Hepatic stellate cell (primary cell): ENCODE measurements at places on chromosomes 4 and X.

- no peak for DNase-seq
Observed at GRCh38 chr4:77911091-77911490, 48.5 kb downstream of the MRPL1 start.

DNA sequence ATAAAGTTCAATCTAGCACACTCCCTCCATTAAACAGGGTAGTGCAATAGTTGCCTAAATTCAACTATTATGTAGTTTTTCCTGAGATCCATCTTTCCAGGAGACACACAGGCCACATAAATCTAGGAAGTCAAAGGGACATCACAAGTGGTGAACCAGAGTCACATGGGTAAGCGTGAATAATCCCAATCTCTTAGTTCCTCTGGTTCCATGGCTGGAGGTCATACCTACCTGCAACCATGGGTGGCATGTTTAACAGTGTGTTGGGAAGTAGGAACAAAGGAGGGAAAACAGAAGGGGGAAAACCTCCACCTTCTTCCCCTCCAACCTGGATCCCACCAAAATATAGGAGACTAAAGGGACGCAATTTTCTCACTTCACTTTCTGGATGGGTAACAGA lies 2651.6 kb downstream of the ARAP2 start:
- no peak for DNase-seq

DNA sequence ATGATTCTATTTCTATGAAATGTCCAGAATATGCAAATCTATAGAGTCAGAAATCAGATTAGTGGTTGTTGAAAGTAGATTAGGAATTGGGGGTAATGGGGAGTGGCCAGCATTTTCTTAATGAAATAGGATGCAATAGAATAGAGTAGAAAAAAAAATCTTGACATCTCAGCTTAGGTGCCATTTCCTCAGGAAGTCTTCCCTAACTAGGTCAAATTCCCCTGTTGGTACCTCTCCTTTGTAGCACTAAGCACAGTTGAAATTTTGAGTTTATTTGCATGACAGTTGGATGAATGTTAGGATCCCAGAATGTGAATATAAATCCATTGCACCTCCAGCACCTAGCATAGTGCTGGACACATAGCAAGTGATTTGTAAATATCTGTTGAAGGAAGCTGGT lies 30.0 kb upstream of the PDK3 start:
- DNase-seq: no peak

GRCh38 chr4:139902321-139903320 lies 237.0 kb downstream of the MGST2 start:
- no peak for DNase-seq

DNA sequence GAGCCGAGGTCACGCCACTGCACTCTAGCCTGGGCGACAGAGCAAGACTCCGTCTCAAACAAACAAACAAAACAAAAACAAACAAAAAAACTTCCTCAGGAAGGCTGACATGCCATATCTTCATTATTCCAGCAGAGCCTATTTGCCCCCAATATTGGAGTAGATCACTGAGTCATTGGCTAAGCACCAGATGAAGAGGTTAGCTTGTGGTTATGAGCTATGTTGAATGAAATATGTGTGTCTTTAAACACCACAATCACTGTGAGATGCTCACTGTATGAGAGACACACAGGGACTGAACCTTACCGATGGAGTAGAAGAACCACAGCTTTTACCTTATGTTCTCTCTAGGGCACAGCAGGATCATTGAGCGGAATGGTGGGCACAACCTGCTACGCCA lies 122.1 kb upstream of the EOLA2 start:
- peak; percentile 9 for DNase-seq

GRCh38 chr4:76058302-76058701 lies 16.2 kb upstream of the ART3 start:
- no peak for DNase-seq

DNA sequence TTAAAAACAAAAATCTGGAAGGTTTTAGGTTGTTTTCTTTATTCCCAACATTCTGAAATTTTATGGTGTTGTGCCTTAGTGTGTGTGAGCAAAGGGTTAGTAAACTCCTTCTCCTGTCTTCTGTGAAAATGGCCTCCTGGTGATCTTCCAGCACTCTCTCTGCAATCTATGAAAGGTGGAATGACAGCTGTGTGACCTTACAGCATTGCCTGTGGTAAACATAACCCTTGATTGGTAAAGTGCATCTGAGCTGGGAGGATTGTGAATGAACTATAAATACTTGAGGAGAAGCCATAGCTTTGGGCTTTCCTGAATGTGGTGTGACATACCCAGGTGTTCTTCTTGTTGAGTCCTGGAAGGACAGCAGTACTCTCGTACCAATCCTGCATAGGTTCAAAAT lies 10.0 kb downstream of the ART3 start:
- no peak for DNase-seq

- no peak for DNase-seq
Observed at GRCh38 chrX:55213381-55213780, 6.8 kb upstream of the PAGE5 start.

GRCh38 chr4:123312951-123313592 lies 83.5 kb upstream of the SPRY1 start:
- no peak for DNase-seq

DNA sequence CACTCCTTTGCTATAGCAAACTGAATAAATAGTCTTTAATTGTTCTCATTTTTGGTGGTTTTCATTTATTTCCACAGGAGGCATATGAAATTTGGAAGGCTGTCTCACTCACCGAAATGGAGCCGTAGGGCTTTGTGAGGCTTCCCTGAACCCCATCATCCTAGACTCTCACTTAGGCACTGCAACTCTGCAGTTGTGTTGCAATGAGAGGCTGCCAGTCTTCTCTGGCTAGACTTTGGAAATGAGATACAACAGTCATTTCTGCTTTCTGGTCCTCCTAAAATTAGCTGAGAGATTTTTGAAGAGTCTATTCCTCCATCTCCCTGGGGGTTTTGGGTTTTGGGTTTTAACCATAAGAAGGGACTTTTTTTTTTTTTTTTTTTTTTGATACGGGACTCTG lies 146.5 kb downstream of the SH3BGRL start:
- no peak for DNase-seq

- no peak for DNase-seq
Observed at GRCh38 chr4:7500404-7500803, 65.7 kb upstream of the PSAPL1 start.

DNA sequence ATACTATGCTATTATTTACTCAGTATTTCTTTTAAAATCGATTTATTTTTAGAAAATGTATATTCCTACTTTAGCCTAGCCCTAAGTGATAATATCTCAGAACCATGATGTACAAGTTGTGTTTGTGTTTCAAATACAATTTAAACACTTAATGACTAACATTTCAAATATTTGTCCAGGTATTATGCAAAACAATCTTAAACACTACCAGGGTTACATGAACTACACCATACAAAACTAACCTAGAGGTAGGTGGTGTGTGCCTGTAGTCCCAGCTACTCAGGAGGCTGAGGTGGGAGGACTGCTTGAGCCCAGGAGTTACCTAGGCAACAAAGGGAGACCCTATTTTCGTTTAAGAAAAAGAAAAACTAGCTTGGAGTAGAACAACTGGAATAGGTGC lies 83.0 kb upstream of the TMEM33 start:
- DNase-seq: no peak

DNA sequence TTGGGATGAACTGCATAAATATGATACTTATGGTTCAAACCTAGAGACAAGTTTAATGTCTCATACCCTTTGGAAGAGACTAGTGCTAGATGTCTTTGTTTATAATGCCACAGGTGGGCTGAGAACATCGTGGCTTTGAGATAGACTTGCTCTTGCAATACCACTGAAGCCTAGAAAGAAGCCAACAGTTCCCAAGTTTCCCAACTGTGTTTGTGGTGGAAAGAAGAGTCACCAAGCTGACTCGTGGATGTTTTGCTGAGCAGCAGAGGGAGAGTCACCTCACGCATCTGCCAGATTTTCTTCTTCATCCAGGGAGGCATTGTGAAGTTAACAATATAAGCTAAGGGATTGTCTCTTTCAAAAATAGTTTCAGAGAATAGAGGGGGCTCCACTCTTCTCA lies 1076.2 kb downstream of the C4orf33 start:
- DNase-seq: no peak

GRCh38 chrX:46912098-46912602 lies at the start of gene JADE3:
TSS of gene JADE3 (plus strand) at chrX:46912421. CDS start at chrX:46984895, 72,474 bp downstream.
- peak; percentile 61 for DNase-seq

GRCh38 chrX:23317799-23318724 lies 16.6 kb upstream of the PTCHD1 start:
- peak; percentile 21 for DNase-seq

DNA sequence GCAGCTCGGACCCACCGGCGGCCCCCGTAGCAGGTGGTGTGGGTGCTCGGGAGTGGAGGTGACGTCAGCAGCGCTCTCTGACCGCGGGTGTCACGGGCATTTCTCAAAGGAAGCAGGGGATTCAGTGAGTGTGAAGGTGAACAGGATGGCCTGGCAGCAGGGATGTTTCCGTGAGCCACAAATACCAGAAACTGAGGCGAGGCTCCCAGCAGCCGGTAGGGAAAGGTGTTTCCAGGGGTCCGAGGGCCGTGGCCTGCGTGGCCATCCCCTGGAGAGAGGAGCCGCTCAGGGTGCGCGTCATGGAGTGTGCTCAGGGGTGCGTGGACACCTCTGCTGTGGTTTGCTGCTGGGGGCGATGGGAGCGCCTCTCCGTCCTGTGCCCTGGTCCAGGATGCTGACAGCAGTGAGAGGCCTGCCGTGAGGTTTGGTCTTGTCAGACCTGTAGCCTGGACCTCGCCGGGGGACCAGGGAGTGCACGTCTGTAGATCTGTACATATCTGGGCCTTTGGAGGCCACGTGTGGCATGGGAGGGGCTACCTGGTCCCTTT lies 10.2 kb upstream of the HGFAC start:
- DNase-seq: no peak

DNA sequence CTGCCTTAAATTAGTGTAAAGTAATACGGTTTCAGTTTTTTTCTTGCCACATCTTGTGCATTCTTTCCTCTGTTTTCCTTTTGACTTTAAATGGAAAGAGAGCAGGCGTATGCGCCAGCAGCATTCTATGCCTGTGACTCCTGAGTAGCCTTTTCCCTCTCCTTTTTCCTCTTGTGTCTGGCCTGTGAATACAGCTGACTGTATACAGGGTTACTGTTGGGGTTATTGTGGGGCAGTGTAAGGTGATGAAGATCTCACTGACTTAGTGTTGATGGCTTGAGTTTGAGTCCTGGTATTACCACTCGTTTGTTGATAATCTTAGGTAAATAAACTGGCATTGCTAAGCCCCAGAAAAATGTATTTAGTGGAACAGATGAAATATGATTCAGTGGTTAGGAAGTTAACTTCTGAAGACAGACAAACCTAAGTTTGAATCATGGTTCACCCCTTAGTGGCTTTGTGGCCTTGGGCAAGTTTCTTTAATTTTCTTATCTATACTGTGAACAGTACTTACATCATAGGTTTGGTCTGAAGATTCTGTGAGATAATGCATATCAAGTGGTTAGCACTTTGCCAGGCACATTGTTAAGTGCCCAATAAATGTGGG lies 105.1 kb downstream of the FNIP2 start:
- peak; percentile 55 for DNase-seq

DNA sequence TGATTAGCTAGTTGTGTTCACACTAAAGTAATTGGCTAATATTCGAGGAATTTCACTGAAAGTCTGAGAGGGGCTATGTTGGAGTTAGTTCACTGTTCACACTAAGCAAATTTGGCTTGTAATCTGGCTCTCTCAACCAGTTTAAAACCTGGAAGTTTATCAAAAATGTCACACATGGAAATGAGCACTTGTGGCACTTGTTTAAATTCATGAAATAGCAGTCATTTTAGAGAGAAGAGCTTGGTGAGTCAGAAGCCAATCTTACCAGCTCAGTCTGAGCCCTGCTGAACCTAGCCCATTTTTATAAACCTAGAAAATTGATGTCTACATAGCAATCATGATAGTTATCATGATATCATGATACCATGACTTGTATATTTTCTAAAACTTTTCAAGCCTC lies 90.7 kb upstream of the JADE1 start:
- DNase-seq: peak; percentile 25

GRCh38 chrX:133604801-133605200 lies 189.5 kb upstream of the GPC4 start:
- DNase-seq: no peak

GRCh38 chr4:41124916-41125548 lies 89.3 kb downstream of the APBB2 start:
- DNase-seq: peak; percentile 17

GRCh38 chr4:76210452-76210851 lies 3.2 kb downstream of the SCARB2 start:
- DNase-seq: no peak

DNA sequence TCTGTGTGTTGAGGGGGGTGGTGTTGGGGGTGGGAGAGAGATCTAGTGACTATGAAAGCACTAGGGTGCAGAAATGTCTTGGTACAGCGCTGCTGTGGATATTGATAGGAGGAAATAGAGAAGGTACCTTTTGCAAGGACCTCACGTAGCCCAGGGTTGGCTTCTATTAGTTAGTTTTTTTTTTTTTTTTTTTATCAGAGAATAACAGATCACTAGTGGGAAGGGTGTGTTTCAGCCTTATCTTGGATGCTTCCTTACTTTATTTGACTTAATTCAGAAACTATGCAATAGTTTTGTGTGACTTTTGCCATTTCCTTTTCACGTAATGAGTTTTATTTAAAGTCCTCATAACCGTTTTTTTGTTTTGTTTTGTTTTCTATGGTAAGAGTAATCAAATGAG lies 16.4 kb upstream of the PGRMC2 start:
- no peak for DNase-seq

DNA sequence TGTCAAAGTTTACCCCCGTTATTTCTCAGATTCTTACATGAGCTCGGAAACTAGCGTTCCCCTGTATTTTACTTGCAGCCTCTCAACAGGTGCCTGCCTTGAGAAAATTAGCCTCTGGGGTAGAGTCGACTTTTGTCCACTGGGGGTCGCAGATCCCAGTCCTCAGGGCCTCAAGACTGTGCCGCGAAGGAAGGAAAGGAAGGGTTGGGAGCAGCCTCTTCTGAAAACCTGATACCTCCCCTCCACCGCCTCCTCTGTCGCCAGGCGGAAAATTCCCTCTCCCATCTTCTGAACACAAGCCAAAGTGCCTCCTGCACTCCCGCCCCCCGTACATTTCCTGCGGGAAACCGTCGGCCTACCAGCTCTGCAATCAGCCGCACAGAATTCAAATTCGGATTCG lies 44.4 kb upstream of the TMSB15B start:
- peak; percentile 54 for DNase-seq

- no peak for DNase-seq
Observed at GRCh38 chr4:10722957-10723356, 38.4 kb upstream of the CLNK start.

DNA sequence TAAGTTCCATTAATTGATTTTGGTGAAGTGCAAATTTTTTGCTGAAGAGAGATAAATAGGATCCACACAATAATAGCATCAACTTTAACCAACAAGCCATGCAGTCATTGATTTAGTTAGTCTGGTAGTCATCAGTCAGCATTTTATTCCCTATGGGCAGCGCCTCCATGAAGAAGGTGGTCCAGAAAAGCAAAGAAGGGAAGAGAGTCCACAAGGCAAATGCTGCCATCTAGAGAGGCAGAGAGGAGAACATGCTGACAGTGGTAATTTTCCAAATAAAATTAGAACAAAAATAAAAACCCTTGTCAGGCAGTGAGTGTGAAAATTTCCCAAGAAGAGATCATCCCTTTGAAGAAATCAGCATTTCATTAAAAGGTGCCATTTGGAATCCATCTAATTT lies 366.7 kb upstream of the FAM241A start:
- no peak for DNase-seq

- DNase-seq: no peak
Observed at GRCh38 chr4:162485486-162485885, 321.7 kb upstream of the FSTL5 start.
